Inflammatory macrophage treated with lipopolysaccharide for 4 hours (primary cell): ENCODE measurements at places on chromosomes 16 and 17.
A peak's percentile ranks its signal among the peaks of the same experiment; 100 is the strongest.

GRCh38 chr17:19768046-19768782 lies 20.1 kb upstream of the ALDH3A1 start:
- DNase-seq = no peak

DNA sequence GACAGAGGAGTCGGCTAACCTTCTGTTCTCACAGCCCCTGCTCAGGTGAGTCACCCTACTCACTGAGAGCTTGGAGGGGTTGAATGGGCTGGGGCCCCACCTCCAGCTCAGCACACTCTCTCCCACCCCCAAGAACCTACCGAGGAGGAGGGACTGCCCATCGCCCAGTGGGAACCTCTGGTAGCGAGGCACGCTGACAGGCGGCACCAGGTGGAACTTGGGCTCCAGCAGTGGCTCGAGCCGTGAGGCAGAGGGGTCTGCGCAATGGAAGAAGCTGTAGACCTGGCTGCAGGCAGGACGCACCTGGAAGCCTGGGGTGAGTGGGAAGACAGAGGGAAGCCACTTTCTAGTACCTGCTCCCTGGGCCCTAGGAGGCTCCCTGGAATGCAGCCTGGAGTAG lies 28.3 kb downstream of the PIMREG start:
- DNase-seq = no peak

GRCh38 chr16:17312094-17312710 lies 158.6 kb downstream of the XYLT1 start:
- DNase-seq = no peak

GRCh38 chr16:84988328-84989080 lies 22.8 kb downstream of the ZDHHC7 start:
- no peak for DNase-seq

DNA sequence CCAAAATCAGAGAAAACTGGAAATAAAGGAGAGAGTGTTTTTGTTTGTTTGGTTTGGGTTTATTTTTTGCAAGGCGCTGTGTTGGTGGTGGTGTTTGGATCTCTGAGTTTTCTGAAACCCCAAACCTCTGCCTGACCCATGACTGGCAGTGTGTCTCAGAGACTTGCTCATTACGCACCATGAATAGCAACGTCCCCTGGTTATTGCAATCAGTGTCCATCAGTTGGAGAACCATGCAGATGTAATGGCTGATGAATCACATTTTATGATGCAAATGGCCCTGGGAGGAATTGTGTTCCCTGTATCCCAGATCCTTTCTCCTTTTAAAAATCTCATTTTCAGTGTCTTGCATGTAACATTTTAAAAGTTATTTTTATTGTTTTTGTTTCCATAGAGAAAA lies 362.8 kb downstream of the PMP22 start:
- DNase-seq = no peak

DNA sequence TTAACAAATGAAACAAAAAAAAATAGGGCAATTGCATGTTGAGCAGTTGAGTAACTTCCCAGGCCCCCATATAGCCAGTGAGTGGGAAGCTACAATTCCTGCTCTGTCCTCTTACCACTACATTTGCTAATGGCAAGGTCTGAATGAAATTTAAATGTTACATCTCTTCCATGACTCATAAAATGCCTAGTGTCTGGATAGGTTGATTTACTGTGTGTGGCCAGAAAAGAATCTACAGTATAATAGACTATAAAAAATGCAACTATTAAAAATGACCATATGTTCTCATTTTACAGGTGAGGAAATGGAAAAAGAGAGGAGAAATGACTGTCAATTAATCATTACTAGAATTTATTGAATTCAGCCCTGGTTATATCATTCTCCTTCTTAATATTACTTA lies 1199.3 kb downstream of the CDH11 start:
- DNase-seq = no peak

- DNase-seq = no peak
These were observed 193.9 kb upstream of the PIRT start for GRCh38 chr17:11031787-11032186.

- no peak for DNase-seq
These were observed 108.8 kb downstream of the ELAC2 start for GRCh38 chr17:12909046-12909445.

DNA sequence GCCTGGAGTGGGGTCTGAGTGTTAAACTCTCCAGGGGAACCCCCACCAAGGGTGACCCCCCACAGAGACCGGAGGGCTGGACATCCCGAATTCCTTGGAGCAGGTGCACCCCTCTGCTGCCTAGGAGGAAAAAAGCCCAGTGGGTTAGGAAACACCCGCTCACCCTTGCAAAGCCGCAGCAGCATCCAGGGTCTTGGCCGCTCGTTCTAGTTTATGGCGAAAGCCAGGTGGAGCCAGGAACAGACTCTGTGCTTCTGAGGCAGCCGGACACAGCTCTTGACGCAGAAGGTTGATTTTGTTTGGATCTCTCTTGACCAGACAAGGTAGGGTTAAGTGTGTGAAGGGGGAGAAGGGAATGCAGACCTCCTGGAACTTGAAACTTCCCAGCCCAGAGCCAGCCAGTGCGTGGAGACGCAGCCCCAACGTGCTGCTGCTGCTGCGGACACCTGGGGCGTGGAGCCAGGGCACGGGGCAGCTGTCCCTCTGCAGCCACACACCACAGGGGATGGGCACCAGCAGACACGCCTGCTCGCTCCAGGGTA lies 154.5 kb downstream of the LAT start:
- DNase-seq = no peak

DNA sequence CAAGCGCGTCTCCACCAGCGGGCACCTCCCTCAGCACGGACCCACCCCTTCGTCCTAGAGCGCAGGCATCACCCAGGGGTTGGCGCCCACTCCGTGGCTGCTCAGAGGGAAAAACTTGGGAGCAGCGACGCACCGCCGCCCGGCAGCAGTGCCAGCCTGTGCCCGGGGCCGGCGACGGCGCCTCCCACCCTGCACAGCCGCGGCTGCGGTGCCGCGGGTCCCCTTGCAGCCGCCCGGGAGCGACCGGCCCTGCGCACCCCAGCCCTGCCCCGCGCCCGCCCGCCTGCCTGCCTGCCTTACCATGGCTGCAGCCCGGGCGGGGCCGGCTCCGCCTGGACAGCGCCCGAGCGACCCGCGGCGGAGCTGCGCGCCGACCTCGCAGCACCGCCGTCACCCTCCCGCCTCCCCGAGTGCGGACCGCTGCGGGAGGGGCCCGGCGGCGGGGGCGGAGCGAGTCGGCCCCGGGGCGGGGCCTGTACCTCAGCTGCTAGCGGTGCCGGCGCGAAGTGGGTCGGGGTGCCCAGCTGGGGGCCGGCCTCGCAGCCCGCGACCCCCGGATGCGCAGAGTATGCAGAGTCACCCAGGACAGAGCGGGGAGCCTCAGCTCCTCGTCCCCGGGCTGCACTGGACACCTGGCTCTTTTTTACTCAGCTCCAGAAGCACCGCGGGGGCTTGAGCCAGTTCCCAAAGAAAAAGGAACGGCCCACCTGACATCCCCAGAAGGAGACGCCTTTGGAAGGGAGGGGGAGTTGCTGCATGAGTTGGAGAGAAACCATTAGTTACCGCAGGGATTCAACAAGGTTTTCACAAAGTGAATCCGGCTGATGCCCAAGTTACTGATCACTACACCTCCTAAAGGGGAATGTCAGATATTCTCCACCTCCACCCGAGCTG lies 17.5 kb upstream of the MTMR4 start:
- peak; percentile 49 for DNase-seq

- no peak for DNase-seq
These were observed 638 bp upstream of the LYZL6 start for GRCh38 chr17:35944151-35944550.

- DNase-seq = no peak
These were observed 264.5 kb downstream of the PMP22 start for GRCh38 chr17:15000661-15001060.

DNA sequence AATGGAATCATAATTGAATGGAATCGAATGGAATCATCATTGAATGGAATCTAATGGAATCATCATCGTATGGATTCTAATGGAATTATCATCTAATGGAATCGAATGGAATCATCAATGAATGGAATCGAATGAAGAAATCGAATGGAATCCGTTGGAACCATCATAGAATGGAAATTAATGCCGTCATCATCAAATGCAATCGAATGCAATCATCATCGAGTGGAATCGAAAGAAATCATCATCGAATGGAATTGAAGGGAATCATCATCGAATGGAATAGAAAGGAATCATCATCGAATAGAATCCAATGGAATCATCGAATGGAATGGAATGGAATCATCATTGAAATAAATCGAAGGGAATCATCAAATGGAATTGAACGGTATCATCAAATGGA lies 217.2 kb downstream of the SHCBP1 start:
- DNase-seq = no peak

DNA sequence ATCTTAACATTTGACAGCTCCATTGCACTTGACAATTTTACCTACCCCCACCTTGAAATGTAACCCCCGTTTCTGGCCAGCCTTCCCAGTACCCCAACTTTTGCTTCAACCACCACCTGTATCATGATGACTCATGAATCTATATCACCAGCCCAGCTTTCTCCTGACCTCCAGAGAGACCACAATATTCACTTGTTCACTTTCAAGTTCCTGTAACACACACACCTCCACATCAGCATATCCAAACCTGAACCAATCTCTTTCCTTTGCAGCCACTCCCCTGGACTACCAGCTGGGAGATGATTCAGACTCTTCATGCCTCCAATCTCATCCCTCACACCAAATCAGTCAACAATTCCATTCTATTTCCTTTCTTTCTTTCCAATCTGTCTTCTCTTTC lies 8.0 kb downstream of the SMG6 start:
- no peak for DNase-seq
